ENCODE measurements at places on chromosomes 7 and 10.

DNA sequence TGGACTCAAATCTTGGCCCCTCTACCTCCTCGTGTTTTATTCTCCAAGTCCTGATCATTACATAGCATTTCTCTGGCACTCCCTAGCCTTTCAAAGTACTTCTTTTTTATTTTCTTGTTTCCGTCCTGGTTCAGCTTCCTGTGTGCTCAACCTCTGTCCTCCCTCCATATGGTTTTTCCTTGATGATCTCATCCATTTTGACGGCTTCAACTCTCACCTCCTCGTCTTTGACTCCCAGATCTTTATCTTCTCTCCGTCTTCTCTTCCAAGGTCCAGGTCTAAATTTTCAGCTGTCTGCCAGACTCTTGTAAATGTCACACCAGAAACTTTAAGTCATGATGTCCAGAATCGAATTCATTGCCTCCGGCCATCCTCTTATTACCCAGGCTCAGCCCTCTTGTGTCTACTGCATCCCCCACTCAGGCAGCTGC lies 23.3 kb upstream of the GFRA1 start:
- no peak for DNase-seq

DNA sequence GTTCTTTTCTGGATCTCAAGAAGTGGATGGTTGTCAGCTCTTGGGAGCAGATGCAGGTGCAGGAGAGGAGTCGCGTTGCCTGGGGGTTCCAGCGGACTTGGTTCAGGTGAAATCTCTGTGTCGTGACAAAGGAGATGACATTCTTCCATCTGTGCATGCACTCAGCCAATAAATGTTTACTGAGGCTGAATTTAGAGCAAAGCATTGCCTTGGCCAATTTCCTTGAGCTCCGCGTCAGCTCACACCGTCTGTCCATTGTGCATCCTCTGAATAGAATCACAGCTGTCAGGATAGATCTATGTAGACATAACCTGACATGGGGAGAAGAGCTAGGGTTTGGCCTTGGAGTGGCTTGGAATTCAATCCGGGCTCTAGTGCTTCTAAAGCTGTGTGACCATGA lies 343.7 kb downstream of the GLRX3 start:
- DNase-seq = no peak

DNA sequence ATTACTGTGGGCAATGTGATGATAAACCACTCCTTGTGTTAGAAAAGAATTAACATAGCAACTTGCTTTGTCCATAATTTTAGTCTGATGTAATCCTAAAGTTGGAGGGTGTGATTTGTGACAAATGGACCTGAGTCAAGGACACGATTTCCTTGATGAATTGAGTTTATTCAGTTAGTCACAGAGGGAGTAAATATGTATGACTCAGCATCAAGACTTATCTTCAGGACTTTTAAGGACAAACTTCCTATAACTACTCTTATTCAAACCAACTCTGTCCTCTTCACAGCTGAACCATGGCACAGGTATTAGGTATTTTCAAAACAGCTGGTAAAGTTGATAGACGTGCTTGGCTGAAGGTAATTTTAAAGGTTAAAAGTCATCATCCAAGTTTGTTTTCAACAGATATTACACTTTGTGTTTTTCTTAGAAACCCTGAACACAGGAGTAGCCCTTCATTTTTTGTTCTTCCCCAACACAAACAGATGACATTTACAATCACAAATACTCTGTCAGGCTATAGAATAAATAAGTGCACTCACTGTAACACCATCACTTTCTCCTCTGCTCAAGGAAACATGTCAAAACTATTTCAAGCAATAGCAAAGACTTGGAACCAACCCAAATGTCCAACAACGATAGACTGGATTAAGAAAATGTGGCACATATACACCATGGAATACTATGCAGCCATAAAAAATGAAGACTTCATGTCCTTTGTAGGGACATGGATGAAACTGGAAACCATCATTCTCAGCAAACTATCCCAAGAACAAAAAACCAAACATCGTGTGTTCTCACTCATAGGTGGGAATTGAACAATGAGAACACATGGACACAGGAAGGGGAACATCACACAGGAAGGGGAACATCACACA lies 54.5 kb downstream of the COA1 start:
- DNase-seq = no peak

GRCh38 chr7:152370297-152370696 lies 65.5 kb downstream of the KMT2C start:
- DNase-seq = no peak

GRCh38 chr7:55420530-55420929 lies 55.4 kb downstream of the LANCL2 start:
- DNase-seq = no peak

DNA sequence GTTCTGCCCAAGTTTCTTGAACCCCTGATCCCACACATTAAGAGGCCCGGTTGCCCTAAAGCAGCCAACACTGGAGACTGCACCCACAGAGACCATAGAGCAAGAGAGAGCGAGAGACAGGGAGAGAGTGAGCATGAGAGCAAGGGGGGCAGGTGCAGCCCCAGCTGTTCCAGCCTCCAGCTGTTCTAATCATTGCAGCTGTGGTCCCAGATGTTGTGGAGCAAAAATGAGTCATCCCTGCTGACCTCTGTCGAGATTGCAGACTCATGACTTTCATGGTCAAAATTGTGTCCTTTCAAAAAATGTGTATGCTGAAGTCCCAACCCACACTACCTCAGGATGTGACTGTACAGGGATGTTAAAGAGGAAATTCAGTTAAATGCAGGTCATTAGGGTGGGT lies 143.9 kb upstream of the FRMD4A start:
- no peak for DNase-seq

GRCh38 chr10:106566873-106567272 lies 597.6 kb downstream of the SORCS1 start:
- DNase-seq = no peak

DNA sequence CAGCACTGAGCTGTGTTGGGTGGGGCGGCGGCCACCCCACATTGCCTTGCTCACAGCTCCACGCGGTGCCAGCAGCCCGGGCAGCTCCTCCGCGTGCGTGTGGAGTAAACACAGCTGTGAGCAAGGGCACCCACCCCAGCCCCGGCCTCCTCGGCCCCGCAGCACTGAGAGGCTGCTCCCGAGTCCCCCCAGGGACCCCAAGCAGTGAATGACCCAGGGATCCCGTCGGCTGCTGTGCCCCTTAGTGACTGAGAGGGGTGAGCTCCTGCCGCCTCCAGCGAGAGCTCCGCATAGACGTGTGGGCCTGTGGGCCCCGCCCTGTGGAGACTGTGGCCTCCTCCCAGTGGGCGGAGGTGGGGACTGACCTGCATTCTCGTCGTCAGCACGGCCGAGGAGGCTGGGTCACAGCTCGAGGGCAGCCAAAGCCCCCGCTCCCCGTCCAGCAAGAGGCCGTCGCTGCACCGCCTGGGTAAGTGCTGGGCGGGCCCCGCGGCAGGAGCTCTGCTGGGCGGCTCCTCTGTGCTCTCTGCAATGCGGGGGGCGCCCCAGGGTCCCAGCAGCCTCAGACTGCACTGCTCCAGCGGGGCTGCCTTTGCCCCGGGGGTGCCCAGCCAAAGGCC lies 29.9 kb upstream of the UTF1 start:
- no peak for DNase-seq

- DNase-seq = no peak
Measured at GRCh38 chr7:44880317-44881018, 4.9 kb downstream of the PURB start.

- no peak for DNase-seq
Measured at GRCh38 chr10:4742217-4742616, 83.8 kb upstream of the AKR1E2 start.

GRCh38 chr7:34133356-34133982 lies 228.1 kb downstream of the BMPER start:
- DNase-seq = no peak

GRCh38 chr7:101077303-101078086 lies 7.8 kb upstream of the TRIM56 start:
- peak; percentile 68 for DNase-seq

DNA sequence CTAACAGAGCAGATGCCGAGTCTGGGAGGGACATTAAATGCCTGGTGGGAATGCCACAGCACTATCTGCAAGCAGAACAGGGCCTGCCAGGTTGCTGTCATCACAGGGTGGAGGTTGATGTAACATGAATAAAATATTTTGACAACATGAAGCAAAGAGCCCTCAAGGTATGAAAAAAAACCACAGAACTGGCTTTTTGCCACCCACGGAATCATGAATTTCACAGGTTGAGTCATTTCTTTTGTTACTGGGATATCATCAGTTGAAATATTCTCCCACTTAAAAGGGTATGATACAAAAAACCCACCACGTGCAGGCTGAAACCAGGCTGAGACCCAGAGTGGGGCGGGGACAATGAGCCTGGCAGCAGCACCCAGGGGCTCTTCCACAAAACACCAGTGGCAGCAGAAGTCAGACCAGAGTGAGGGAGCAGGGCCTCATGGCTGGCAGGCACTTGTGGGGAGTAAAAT lies 220.1 kb downstream of the TNS3 start:
- no peak for DNase-seq

GRCh38 chr10:113620511-113620910 lies 43.3 kb downstream of the NRAP start:
- no peak for DNase-seq

- DNase-seq = no peak
Measured at GRCh38 chr7:30241767-30242166, 42.6 kb upstream of the ZNRF2 start.

GRCh38 chr7:25831831-25832411 lies 320.1 kb upstream of the NFE2L3 start:
- DNase-seq = no peak

DNA sequence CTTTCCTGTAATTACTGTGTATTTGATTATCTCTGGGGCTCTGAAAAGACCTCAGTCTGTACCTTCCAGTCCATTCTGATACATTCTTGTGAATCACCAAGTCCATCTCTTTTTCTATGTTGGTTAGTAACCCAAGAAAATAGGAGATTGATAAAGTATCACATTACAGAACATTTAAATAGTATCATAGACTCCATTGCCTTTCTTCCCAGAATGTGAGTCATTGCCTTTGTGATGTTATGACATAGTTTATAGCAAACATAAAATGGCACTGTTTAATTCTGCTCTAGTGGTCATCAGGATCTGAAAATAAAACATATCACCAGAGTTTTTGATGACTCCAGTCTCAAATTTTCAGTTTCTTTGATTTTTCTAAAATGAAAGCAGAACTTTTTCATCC lies 78.4 kb downstream of the NRG3 start:
- no peak for DNase-seq

DNA sequence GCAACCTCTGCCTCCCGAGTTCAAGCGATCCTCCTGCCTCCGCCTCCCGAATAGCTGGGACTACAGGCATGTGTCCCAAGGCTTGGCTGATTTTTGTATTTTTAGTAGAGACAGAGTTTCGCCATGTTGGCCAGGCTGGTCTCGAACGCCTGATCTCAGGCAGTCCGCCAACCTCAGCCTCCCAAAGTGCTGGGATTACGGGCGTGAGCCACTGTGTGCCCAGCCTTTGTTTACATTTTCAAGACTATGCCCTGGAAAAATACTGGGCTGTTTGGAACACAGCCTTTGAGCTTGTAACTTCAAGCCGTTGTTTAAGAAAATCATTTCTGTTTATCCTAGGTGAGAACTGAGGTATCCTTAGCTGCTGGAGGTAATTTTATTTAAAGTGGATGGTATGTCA lies 1.9 kb downstream of the ZKSCAN1 start:
- no peak for DNase-seq

DNA sequence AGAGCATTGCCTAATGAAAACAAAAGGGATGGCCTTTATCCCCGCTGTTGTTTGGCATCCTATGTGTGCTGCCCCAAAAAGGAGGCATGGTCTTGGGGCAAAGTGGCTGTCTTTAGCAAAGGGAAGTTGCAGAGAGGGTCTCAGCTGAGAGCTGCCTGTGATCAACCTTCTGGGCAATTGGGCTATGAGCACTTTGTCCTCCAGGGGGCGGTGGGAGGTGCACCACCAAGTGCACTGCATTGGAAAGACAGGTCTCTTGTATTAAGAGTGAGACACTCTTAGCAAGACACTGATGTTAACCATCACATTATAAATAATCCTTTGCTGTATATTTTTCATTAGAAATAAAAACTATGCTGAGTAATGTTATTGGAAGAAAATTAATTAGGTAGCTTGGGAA lies 314.8 kb downstream of the POM121L12 start:
- no peak for DNase-seq

DNA sequence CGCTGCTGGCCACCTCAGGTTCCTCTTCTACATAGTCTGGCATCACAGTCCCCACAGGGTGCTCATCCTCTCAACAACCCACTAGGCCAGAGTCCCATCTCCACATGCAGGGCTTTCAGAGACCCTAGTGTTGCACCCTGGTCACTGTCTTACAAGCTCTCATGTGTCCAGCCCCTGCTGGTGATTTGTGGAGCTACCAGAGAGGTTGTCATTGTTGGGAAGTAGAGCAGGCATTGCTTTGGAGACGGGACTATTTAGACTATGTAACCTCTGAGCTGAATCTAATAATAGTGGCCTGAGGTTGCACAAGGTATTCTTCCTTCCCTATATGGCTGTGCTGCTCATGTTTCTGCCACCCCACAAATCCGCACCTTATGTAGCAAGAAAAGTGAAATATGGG lies 135.3 kb upstream of the VWC2 start:
- no peak for DNase-seq

DNA sequence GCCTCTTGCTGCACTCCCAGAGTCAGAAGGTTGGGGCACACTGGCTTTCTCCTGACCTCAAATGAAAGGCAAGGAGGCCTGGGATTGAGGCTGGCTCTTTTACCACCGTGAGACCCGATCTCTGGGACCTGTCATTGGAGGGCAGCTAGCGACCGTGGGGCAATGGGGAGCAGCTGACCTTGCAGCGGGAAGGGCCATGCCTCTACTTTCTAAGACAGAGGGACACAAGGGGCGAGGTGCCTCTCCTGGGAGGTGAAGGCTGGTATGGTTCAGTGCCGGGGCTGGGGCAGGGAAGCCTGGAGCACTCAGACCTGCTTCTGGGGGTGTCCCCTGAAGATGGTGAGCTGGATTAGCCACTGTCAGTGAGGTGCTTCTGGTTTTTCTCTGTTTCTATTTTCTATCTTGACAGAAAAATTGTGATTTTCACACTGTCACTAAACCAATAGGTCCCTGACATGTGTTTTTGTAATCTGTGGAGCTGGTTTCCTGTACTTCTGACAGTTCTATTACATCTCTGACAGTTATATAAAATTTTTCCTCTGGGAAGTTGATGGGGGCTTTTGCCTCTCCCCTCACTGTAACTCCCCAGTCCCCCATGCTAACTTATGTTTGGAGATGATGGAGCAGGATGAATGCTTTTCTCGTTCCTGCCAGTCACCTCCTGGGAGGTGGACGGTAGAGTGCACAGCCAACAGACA lies 340.8 kb downstream of the RPS24 start:
- DNase-seq = no peak

DNA sequence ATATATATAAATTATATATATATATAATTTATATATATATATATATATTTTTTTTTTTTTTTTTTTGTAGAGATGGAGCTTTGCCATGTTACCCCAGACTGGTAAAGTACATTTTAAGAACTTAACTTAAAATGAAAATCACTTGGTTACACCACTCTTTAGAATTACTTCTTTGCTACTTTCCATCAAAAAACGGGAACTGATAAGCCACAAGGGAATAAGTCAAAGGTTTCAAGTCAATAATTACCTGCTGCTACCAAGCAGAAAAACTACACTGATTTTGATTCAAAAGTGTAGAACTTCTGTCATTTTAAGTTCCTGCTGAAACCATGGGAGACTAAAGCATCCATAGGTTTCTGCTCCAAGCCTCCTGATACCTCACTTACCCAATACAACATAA lies 12.2 kb downstream of the PPA1 start:
- DNase-seq = no peak
